CD4-positive, alpha-beta T cell treated with Interleukin-15 for 4 hours (primary cell): ENCODE measurements at places on chromosomes 4 and X.

GRCh38 chrX:102517326-102517725 is 787 bp upstream of the TMSB15A start:
- no peak for DNase-seq

DNA sequence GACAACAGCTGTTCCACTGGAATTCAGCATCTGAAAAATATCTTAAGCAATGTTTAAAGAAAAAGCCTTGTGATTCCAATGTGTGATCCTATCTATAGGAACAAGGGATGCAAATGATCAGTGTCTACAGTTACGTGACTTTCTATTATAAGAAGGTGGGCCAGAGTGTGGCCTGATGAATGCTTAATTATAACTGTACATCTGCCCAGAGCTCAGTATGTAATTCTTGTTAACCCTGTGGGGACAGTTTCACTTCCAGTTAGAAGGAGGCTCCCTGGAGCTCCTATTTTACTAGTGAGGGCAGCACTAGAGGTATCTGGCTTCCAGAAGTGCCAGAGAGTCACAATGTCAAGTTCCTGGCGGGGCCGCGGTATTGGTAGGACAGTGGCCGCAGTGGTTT is 288.5 kb downstream of the USP46 start:
- DNase-seq: no peak

GRCh38 chr4:144647095-144647561 is 1.2 kb downstream of the HHIP start:
- no peak for DNase-seq

- DNase-seq: peak; percentile 33
These were observed 97.4 kb downstream of the PHKA2 start for GRCh38 chrX:18886344-18887161.

GRCh38 chrX:19956306-19956705 is 34.6 kb downstream of the BCLAF3 start:
- no peak for DNase-seq

- DNase-seq: no peak
These were observed 132.1 kb upstream of the RAPGEF2 start for GRCh38 chr4:158970812-158971211.

- DNase-seq: no peak
These were observed 14.5 kb upstream of the MAML3 start for GRCh38 chr4:140168474-140168873.

GRCh38 chr4:100314057-100314456 is 123.8 kb upstream of the DDIT4L start:
- no peak for DNase-seq

DNA sequence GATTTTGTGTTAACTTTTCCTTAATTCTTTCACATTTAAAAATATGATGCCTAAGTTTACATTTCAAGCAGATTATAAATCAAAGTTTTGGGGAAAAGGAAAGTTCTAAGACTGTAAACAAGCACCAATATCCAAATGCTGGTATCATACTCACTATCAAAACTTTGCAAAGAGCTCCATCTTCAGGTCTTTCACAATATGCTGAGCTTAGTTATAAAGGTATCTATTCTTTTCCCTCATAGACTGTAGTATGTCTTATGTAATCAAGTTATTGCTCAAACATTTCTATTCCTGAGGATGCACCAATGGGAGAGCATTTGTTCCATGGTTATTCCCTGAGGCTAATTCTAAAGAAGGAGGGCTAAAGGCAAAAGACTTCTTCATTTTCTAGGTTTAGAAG is 207.9 kb upstream of the FAM241A start:
- no peak for DNase-seq

DNA sequence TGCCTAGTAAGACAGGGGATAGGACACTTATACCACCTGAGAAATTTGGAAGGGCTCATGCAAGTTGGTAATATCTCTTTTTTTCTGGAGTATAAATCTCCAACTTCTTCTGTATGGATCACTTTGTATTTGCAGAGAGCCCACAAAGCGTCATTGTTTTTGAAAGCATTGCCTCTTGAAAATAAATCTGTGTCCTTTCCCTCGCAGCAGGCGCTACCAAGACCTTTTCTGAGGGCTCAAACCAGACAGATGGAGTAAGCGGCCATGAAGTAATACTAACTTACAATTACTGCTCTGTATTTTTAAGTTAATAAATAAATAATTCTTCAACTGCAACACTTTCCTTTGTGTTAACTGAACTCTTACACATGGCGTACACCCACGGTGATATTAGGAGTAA is 56.0 kb upstream of the FBXW7 start:
- DNase-seq: no peak

- DNase-seq: no peak
These were observed 3.3 kb downstream of the SETD7 start for GRCh38 chr4:139552517-139553307.

- no peak for DNase-seq
These were observed 626.7 kb upstream of the BOD1L1 start for GRCh38 chr4:14254252-14254651.

- no peak for DNase-seq
These were observed 51.3 kb upstream of the LEF1 start for GRCh38 chr4:108219998-108220397.

GRCh38 chr4:72006586-72006985 is 25.2 kb upstream of the NPFFR2 start:
- DNase-seq: no peak

GRCh38 chr4:114698231-114698630 is 99.6 kb downstream of the UGT8 start:
- no peak for DNase-seq

DNA sequence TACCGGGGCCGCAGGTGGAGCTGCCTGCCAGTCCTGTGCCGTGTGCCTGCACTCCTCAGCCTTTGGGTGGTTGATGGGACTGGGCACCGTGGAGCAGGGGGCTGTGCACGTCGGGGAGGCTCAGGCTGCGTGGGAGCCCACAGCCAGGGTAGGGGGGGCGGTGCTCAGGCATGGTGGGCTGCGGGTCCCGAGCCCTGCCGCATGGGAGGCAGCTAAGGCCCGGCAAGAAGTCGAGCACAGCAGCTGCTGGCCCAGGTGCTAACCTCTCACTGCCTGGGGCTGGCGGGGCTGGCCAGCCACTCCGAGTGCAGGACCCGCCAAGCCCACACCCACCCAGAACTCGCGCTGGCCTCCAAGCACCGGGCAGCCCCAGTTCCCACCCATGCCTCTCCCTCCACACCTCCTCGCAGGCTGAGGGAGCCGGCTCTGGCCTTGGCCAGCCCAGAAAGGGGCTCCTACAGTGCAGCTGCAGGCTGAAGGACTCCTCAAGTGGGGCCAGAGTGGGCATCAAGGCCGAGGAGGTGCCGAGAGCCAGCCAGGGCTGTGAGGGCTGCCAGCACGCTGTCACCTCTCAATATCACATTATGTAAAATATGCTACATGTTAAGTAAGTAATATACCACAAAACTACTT is 104.1 kb downstream of the COX7B2 start:
- no peak for DNase-seq

- DNase-seq: no peak
These were observed 58.0 kb downstream of the FGF16 start for GRCh38 chrX:77505227-77505626.

GRCh38 chrX:100819534-100819836 is 706 bp upstream of the CSTF2 start:
- DNase-seq: no peak

GRCh38 chrX:97399400-97399799 is 515.7 kb downstream of the RPA4 start:
- no peak for DNase-seq

GRCh38 chr4:86302251-86302650 is 57.6 kb downstream of the MAPK10 start:
- DNase-seq: no peak

GRCh38 chrX:67714004-67714403 is 170.2 kb downstream of the AR start:
- no peak for DNase-seq

GRCh38 chrX:96372313-96373046 is 312.2 kb upstream of the DIAPH2 start:
- no peak for DNase-seq

DNA sequence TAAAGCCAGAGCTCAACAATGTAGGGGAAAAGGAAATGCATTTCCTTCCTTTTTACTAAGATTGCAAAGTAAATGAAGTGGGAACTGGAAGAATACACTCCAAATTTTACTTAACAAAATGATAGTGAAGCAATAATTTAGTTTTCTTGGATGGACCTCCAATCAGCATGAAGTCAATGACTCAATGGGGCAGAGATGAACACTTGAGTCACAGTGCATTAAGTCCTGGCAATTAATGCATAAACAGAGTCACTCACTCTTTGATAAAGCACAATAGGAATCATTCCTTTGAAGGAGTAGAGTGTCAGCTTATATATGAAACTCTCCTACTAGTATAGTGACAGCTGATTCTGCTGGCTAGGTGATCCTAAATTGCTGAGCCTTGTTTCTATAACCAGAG is 66.7 kb upstream of the FRAS1 start:
- no peak for DNase-seq

- DNase-seq: no peak
These were observed 20.6 kb downstream of the CAMK2D start for GRCh38 chr4:113740857-113741379.

DNA sequence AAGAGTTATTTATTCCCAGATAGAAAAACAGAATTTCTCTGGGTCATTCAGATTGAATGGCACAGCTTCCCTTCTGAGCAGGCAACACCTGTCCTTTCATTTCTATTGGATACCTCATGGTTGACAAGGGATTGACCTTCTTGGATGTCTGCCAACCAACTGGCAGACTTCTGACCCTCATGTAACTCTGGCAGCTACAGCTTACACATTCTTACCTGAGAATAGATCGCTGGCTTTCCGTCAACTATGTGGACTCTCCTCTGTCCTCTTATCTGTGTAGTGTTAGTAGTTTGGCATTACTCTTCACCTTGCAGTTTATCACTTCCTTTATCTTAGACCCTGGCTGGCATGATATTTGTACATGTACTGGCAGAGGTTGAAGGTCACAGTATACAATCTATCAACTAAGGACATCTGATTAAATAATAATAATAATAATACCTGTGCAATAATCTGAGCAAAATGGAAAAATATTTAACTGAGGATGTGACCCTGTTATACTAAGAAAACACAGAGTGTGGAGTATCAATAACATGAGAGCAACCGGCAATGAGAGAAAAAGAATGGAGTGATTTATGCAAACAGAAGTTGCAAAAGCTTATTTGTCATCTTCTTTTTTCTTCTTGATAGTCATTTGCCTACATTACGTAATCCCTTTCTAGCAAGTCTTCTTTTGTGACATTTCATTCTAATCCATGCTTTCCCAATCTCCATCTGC is 1118.2 kb downstream of the ARAP2 start:
- DNase-seq: no peak

- no peak for DNase-seq
These were observed 269.2 kb downstream of the CBLL2 start for GRCh38 chrX:22541926-22542325.

- DNase-seq: peak; percentile 90
These were observed 5.9 kb downstream of the ZFYVE28 start for GRCh38 chr4:2412534-2412884.

GRCh38 chr4:24662542-24662941 is 78.2 kb upstream of the DHX15 start:
- DNase-seq: no peak

DNA sequence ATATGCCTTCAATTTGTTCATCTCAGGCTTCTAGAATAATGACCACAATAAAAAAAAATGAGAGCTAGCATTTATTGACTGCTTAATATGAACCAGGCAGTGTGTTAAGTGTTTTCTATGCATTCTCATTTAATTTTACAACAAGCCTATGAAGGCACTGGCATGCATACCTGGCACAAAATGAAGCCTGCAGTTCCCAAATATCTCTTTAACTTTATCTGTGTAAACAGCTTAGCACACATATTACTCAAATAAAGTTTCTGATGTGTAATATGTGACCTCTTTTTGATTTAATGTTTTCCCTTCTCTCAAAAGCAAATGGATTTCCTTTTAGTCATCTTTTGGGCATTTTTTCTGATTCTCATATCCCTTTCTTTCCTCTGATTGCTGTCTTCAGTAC is 671.8 kb downstream of the PCDH7 start:
- DNase-seq: no peak

DNA sequence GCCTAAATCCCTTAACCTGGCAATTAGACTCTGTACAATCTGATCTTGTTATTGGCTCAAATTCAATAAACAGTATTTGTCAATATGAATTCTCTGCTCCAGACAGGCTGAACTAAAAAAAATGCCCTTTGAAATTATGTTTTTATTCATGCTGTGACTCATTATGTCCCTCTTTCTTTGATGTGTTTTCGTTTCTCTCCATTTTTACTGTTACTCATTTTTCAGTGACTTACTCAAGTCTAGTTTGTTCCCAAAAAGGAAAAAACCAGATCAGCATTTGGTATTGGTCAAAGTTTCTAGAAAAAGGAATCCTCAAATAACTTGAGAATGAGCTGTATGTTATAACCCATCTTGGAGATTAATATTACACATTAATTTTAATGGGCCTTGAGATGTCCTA is 40.4 kb downstream of the UNC5C start:
- no peak for DNase-seq

GRCh38 chr4:48546336-48546735 is 56.3 kb downstream of the ZAR1 start:
- peak; percentile 15 for DNase-seq

DNA sequence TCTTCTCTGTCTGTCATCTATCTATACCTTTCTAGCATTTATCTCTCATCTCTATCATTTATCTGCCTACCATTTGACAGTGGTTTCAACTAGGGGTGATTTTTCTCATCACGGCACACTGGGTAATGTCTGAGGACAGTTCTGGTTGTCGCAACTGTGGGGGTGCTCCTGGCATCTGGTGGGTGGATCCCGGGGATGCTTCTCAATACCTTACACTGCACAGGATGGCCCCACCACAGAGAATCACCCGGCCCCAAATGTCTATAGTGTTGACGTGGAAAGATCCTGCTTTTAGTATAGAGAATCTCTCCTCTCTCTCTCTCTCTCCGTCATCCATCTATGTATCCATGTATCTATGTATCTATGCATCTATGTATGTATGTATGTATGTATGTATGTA is 7.2 kb downstream of the P2RY8 start:
- DNase-seq: no peak

DNA sequence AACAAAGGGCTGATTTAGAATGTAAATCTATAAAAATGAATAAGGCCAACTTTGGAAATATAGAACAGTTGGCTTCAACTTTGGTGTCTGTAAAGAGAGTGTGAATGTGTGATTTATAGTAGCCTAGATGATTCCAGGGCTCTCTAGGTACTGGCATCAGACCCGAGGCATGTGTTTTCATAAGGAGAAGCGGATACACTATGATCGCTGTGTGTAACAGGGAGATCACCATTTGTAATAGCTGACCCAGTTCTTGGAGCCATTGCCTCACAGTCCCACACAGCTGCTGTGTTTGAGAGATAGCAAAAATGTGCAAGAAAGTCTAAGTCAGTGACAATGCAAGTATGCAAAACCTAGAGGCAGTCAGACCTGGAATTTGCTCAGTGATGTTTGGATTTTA is 135.1 kb downstream of the REPS2 start:
- no peak for DNase-seq
